GM20000 (cell line): ENCODE measurements at places on chromosomes 3 and 15.
A peak's percentile ranks its signal among the peaks of the same experiment; 100 is the strongest.

- no peak for DNase-seq
These were observed 135.1 kb upstream of the SEMA6D start for GRCh38 chr15:47582233-47582632.

- peak; percentile 21 for DNase-seq
These were observed 848.6 kb downstream of the ROBO1 start for GRCh38 chr3:78919021-78919755.

DNA sequence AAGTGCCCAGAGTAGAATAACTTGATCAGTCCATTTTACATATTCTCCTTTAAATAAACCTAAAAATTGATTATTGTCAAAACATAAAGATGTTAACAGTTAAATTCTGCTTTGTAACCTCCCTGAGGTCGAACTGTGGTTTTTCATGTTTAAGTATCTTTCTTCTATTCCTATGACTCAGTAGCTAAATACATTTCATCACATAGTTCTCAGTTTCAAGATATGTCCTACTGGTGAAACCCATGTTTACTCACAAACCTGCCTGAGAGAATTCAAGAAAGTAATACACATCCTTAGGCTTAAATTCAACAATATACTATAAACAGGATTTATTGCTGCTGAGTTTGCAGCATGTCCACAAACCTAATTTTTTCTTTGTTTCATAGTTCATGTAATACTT, 692.9 kb downstream of the ZPLD1 start:
- DNase-seq, result peak; percentile 11

DNA sequence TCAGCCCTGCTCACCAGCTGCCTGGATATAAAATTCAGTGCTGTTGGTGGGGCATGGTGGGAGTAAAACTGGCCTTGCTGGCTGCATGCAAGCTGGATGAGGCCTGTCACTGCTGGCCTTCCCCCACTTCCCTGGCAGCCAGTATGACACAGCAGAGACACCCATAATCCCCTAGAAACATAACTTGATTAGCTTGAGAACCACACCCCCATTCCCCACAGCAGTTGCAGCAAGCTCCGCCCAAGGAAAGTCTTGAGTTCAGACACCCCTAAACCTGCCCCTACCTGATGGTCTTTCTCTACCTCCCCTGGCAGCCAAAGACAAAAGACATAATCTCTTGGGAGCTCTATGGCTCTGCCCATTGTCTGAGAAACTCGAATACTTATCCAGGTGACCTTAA, 405.1 kb upstream of the NECTIN3 start:
- no peak for DNase-seq

GRCh38 chr3:159749406-159749805, 239.2 kb upstream of the IL12A start:
- DNase-seq, result no peak

GRCh38 chr3:111542611-111543300, 759 bp downstream of the CD96 start:
- DNase-seq, result no peak

GRCh38 chr15:29130951-29131839, 138.4 kb downstream of the NSMCE3 start:
- no peak for DNase-seq

DNA sequence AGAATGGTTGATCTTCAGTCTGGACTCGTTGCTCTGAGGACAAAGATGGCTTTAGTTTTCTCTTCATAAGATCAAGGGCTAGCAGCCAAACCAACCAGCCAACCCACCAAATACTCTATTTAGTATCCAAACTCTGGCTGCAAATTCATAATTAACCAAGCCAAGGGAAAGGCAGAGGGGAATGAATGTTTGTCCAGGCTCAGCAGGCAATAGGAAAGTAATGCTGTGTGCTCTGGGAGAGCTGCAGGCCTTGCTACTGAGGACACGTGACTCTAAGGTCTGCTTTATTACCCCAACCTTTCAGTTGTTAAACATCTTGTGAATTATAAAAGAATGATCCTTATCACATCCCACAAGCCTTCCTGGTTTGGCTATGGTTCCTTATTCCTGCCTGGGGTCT, 52.3 kb upstream of the GALNT15 start:
- DNase-seq, result no peak

DNA sequence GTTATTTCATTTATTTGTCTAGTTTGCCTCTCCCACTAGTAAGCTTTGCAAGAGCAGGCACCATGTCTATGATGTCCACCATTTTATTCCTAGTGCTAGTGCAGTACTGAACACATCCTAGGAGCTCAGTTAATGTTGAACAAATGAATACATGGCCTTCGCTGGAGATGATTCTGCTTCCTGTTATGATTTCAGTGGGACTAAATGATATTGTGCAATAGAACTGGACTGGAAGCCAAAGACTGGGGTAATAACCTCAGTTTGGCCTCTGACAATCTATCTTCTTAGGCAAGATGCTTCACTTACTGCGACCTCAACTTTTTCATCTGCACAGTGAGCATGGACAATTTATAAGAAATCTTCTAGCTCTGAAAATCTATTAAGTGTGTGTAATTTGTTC, 191.3 kb downstream of the ADAMTSL3 start:
- DNase-seq, result no peak

DNA sequence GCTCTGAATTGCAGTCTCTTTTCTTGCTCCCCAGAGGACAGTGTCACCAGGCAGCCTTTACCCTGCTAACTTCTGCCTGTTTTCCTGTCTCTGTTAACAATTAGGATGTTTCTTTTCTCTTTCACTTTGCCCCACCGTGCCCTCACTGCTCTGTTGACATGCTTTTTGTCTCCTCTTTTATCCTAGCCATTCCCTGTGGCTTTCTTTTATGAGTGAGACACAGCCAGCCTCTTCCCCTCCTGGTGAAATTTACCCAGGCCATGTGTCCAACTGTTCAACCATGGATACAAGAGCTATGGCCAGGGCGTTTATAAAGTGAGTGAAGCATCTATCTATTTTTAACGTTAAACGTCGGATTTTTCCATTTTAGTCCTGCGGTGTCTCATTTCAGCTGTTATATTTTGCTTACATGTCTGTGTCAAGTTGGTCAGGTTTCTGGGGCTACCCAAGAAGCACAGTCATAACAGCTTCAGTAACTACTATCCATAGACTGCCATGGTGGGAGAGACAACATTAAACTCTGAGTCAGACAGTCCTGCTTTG, 443.2 kb upstream of the AZI2 start:
- no peak for DNase-seq

DNA sequence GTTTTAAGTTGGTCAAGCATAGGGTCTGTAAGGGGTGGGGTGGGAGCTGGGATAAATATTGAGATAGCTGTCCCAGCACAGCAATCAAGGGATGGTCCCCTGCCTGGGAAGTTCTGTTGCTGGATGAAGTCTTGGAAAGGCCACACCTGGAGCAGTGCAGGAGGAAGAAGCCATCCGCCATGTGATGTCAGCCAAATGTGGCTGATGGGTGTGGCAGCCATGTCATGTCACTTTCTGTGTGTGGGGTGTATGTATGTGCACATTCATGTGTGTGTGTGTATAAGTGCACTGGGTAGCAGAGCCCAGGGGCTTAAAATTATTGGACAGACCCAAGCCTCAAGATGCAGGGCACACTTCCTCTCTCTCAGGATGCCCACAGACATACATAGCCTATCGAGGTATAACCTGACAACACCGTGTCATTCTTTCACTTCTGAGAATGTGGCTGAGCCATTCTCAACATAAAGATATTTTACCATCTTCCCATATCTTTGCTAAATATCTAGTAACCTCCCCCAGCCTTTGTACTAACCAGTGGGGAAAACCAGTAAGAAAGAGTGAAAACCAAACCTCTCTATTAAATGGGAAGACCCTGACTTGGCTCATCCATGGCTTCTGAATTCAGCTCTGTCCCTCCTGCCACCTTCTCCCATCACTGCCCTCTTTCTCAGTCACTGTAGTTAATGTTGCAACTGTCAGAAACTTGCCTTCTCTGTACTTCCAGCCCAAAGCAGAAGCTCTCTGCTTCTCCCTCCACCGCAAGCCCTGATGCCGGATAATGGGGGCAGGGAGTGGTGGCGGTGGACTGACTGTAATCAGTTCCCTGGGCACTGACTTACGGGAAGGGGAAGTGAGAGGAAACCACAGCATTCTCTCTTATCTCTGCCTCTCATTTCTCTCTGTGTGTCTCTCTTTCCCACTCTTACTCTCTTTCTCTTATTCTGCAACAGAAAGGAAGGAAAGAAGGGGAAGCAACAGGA, 11.2 kb downstream of the TNFSF10 start:
- peak; percentile 11 for DNase-seq

DNA sequence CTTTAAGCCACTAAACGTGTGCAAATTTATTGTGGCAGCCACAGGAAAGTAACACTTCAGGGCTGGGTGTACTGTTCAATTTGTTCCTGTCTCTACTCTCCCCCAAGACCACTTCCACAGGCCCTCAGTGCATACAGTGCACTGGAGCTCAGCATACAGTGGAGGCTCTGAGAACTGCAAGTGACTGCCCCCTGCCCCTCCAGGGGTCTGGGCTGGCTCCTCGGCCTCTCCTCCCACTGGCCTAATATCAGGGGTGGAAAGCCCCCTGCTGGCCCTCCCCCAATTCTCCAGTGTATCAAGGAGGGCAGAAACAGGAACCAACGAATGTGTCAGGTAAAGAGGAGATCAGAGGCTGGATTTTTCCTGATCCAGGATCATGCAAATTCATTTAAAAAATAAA, 19.9 kb upstream of the HEG1 start:
- no peak for DNase-seq

DNA sequence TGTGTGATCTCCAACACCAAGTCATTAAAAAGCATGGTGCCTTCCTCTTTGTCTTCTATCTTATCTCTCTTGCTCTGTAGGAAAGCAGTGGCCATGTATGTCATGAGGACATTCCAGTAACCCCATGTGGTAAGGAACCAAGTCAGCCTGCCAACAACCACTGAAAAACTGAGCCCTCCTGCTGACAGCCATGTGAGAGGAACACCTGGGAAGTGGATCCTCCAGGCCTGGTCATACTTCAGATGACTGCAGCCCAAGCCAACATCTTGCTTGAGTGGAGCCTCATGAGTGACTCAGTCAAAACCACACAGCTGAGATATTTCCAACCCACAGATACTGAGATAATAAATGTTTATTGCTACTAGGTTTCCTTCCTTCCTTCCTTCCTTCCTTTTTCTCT, 597.3 kb downstream of the ZIC1 start:
- DNase-seq, result no peak

DNA sequence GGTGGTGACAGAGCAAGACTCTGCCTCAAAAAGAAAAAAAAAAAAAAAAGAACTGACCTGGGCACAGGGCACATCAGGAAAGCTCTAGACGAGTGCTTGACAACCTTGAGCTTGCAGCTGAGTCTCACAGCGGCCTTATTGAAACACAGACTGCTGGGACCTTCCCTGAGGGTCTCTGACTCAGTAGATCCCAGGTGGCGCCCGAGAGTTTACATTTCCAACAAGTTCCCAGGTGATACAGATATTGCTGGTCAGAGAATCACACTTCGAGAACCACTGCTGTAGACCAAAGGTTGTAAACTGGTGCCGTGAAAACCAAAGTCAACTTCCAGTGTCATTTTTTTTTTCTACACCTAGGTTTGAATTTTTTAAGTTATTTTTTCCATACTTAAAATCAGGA, 573.2 kb upstream of the MDFIC2 start:
- DNase-seq, result no peak

DNA sequence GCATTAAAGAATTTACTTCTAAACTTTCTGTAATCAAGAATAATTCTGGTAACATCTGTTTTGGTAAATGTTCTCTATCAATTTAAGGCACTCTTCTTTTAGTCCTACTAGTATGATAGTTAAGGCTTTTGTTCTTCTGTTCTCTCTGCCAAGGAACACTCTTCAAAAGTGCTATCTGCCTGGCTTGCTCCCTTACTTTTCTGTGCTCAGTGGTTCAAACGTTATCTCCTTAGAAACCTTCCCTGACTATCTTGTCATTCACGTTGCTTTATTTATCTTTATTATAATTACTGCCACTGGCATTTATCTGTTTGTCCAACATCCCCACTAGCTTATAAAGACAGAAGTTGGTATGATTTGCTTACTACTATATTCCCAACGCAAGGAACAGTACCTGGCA, 59.2 kb downstream of the RFX7 start:
- DNase-seq, result no peak

- DNase-seq, result no peak
These were observed 127.0 kb upstream of the CCDC54 start for GRCh38 chr3:107250221-107250620.

DNA sequence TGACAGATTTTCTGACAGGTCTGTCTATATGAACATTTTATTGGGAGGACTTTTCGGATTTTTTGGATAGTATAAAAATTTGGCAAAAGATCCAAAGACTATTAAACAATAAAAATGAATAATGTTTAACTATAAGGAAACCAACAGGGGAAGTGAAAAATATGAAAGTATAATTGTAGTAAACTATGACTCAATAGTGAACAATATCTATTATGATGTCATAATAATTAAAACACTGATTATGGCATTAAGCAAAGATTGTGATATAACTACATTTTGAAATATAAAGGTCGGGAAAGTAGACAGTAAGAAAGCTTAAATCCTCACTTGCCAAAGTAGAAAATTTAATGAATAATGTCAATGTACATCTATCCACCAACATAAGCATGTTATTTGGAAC, 44.3 kb upstream of the CNTN6 start:
- no peak for DNase-seq

DNA sequence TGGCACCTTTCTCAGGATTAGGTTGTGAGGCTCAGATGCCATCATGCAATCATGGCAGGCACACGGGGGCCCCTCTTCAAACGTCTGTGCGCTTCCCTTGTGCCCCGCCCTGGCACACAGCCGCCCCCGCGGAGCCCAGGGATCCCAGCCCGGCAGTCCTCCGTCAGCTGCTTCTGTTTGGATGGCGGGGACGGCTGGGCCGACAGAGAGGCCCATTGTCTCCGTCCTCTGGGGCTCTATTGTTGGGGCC, 849 bp upstream of the HDAC11 start:
- no peak for DNase-seq

GRCh38 chr15:91413142-91413541, 313.1 kb downstream of the SV2B start:
- no peak for DNase-seq

- DNase-seq, result no peak
These were observed 13.4 kb downstream of the EID1 start for GRCh38 chr15:48891232-48891765.

DNA sequence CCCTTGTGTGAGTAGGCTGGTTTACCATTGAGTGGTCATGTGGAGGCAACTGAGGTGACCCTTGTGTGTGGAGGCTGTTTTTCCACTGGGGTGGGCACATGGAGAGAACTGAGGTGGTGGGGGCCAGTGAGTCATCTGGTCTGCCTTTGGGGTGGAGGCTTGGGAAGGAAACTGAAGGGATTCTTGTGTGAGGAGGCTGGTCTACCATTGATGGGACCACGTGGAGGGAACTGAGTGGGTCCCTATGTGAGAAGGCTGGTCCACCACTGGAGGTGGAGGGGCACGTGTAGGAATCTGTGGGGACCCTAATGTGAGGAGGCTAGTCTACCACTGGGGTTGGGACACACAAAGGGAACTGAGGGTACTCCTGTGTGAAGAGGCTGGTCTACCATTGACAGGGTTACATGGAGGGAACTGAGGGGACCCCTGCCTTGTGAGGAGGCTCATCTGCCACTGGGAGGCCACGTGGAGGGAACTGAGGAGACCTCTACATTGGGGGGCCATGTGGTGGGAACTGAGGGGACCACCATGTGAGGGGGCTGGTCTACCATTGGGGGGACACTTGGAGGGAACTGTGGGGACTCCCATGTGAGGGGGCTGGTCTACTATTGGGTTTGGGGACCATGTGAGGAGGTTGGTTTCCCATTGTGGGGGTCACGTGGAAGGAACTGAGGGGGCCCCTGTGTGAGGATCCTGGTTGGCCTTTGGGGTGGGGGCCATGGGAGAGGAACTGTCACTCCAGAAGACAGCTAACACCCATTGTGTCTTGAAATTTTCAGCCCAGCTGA, 164.5 kb downstream of the WNT7A start:
- no peak for DNase-seq

- DNase-seq, result no peak
These were observed 331.6 kb downstream of the PYDC2 start for GRCh38 chr3:191792580-191792979.
